ENCODE measurements at places on chromosomes 4 and X.

DNA sequence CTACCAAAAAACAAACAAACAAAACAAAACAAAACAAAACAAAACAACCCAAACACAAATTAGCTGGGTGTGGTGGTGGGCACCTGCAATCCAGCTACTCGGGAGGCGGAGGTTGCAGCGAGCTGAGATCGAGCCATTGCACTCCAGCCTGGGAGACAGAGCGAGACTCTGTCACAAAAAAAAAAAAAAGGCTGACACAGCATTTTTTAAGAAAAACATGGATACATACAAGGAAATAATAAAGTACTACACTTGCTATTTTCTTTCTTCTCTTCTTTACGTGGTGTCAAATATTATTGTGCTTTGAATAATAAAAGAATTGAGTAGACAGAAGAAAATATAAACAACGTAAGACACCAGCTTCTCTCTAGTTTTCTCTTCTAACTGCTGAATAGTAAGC lies 73.9 kb downstream of the TEX11 start:
- DNase-seq: no peak

DNA sequence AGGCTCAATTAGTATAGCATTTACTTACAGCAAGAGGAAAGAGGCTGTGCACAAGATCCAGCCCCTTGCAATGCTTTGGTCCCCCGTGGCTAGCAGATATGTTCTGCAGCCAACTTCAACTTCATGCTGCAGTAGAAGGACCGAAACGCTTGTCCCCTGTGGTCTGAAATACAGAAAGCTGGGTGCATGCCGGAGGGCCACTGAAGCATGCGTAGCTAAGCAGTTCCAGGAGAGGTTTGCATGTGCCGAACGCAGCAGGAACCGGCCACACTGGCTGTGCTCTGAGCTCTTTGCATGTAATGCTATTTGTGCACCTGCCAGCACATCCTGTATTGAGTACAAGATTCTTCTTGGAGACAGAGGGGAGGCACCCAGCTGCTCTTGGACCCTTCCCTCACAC lies 35.8 kb upstream of the SHISA3 start:
- DNase-seq: no peak

GRCh38 chr4:77959566-77960338 lies 97.1 kb downstream of the MRPL1 start:
- DNase-seq: peak; percentile 31

DNA sequence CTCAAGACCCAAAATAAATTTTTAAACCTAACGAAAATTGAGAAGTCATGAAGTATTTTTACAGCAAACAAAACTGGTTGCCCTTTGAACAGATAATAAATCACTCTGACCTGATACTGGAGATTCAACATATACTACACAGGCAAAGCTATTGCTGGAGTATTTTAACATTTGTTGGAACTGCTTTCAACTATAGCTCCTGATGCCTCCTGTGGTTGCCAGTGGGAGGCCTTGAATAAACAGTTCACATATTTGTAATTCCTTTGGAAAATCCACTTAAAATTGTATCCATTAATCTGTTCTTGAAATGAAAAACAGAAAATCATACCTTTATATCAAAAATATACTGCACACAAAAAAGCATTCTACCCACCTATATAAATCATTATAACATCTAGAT lies 605.1 kb downstream of the KCTD8 start:
- DNase-seq: no peak

DNA sequence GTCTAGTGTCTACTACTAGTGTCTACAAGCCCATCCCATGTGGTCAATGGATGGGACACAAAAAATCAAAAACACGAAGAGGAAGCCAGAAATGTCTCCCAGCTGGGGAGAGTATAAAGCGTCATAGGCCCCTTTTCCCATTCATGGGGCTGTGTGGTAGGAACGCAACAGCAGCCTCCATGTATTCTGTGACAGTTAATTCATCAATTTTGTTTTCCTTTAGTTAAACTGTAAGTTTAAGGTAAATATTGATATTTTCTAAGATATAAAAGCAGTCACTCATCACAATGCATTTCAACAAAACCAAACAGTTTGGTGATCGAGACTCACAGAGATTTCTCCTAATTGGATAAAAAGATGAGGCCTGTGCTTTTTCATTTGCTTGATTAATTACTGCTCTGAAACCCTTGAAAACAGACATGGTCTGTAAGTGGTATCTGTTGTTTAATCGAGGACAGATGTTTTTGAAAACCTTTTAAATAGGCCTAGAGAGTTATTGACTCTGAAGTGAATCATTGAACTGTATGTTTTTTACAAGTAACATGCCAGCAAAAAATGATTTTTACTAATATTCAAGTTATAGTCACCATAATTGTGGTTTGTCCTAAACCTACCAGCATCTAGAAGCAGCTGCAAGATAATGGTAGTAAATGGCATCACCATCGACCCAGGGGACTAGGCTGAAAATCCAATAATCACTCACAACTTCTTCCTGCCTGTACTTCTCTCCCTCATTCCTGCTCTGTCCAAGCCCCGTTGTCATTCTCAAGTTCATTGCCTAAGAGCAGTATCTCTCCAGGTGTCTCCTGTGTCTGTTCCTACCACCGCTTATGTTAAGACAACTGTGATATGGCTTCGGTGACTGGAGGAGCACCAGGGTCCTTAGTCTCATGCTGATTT lies 87.7 kb upstream of the SHISA3 start:
- no peak for DNase-seq

DNA sequence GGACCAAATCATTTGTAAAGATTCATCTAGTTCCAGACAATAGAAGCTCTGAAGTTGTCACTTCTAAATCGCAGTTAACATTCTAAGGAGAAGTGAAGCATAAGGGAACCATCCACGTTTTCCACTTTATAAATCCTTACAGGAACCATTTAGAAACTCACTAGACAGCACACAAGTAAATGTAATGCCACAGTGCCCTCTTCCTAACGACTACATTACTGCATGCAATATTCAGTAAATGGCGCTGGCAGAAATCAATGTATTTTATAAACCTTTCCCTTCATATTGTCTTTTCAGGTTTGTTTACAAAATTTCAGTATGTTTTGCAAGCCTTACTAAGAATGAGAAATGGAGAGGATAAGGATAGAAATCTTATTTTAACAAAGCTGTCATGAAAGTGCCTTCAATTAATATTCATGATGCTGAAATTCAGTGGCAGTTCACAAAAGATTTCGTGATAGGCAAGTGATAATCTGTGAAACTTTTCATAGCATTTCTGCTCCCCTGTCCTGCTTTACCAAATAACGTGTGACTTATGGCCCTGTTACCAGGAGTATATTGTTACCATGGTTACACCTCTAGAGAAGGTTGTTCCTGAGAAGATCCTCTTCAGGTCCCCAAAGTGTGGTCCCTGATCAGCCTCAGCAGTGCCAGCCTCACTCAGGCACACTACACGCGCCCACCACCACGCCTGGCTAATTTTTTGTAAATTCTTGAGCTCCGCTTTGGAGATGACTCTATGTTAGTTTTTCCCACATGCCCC lies 54.2 kb downstream of the TMA16 start:
- no peak for DNase-seq

DNA sequence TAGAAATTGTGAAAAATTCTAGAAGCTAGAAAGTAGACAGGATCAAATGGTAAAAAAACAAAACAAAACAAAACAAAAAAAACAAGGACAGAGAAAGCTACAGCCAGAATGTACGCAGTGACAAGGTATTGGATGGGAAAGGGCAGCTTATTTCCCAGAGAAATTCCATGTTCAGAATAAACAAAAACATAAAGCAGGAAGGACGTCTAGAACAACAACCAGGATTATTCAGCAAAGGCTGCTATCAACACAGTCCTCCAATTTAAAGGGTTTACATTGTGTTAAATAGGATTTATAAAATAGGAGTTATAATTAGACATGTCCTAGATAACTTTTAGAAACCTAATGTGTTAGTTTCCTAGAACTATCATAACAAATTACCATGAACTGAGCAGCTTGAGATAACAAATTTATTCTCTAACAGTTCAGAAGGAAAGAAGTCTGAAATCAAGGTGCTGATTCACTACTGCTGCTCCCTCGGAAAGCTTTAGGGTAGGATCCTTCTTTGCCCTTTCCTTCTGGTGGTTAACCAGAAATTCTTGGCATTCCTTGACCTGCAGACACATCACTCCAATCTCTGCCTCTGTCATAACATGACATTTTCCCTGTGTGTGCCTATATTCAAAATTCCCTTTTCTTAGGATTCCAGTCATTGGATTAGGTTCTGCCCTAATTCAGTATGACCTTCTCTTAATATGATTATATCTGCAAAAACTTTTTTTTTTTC lies 175.6 kb downstream of the SNCA start:
- no peak for DNase-seq

Measured in NCI-H187 (cell line).